ENCODE measurements at places on chromosomes 12 and 14. TPM values are rescaled to one million over a fixed set of nuclear protein-coding genes. Genes with fewer than 3 reads are reported as not detected.

DNA sequence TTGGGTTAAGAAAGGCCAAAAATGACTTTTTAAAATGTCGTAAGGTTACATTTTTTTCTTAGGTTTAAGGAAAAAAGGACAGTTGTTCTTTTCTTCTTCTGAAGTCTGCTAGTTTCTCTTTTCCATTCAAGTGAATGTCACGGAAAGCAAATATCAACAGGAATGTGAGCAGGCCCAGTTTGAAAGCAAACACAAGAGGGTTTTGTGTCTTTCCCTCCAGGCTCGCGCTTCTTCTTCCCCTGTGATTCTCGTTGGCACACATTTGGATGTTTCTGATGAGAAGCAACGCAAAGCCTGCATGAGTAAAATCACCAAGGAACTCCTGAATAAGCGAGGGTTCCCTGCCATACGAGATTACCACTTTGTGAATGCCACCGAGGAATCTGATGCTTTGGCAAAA is 85.4 kb downstream of the LRRK2 start:
- no peak overlapping the region for H3K27ac ChIP-seq
- H3K4me1 ChIP-seq: no peaks in the 10 kb centered on the region
- H3K36me3 ChIP-seq: no peaks in the 10 kb centered on the region
- H3K4me3 ChIP-seq: no peak overlapping the region

DNA sequence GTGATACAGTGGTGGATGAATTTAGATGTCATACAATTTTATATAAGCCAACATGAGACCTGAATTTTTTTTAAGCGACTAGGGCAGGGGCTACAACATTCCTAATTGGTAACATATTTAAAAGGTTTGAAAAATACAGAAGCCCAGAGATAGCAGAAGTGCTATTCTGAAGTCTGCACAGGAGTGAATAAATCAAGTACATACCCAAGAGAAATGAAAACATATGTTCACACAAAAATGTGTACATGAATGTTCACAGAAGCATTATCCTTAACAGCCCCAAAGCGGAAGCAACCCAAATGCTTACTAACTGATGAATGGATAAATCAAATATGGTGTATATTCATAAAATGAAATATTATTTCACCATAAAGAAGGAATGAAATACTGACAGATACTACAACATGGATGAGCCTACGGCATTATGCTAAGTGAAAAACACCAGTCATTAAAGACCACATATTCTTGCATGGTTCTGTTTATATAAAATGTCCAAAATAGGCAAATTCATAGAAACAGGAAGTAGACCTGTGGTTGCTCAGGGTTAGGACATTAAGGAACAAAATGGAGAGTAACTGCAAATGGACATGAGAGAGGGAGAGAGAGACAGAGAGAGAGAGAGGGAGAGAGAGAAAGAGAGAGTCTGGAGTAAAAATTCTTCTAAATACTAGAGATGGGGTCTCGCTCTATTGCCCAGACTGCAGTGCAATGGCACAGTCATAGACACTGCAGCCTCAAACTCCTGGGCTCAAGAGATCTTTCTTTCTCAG is 28.0 kb upstream of the GXYLT1 start:
- DNase-seq: no peak
- no peaks in the 10 kb centered on the region for H3K27me3 ChIP-seq
- no peak overlapping the region for H3K27ac ChIP-seq
- no peaks in the 10 kb centered on the region for H3K36me3 ChIP-seq
- no peaks in the 10 kb centered on the region for H3K4me1 ChIP-seq
- no peak overlapping the region for H3K4me3 ChIP-seq

IGF1 gene
- total RNA-seq: not detected

KCNC2 gene
- total RNA-seq: not detected
